T-helper 2 cell (primary cell): ENCODE measurements at places on chromosomes 5 and 9.

- DNase-seq = no peak
Measured at GRCh38 chr5:12335938-12336337, 431.7 kb upstream of the CTNND2 start.

DNA sequence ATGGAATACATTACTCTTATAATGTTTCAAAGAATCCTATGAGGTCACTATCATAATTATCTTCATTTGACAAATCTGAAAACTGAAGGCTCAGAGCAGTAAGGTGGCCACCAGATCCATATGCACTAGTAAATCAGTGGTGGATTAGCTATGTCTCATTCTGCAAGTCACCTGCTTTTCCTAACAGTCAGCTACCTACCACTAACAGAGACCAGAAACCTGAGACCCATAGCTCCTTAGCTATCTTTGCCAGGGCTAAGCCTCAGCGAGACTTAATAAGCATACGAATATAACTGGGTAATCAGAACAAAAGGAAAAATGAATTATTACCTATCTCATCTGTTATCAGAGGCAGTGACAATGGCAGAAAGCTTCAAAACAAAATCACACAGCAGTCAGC is 118.7 kb downstream of the AUH start:
- DNase-seq = no peak

DNA sequence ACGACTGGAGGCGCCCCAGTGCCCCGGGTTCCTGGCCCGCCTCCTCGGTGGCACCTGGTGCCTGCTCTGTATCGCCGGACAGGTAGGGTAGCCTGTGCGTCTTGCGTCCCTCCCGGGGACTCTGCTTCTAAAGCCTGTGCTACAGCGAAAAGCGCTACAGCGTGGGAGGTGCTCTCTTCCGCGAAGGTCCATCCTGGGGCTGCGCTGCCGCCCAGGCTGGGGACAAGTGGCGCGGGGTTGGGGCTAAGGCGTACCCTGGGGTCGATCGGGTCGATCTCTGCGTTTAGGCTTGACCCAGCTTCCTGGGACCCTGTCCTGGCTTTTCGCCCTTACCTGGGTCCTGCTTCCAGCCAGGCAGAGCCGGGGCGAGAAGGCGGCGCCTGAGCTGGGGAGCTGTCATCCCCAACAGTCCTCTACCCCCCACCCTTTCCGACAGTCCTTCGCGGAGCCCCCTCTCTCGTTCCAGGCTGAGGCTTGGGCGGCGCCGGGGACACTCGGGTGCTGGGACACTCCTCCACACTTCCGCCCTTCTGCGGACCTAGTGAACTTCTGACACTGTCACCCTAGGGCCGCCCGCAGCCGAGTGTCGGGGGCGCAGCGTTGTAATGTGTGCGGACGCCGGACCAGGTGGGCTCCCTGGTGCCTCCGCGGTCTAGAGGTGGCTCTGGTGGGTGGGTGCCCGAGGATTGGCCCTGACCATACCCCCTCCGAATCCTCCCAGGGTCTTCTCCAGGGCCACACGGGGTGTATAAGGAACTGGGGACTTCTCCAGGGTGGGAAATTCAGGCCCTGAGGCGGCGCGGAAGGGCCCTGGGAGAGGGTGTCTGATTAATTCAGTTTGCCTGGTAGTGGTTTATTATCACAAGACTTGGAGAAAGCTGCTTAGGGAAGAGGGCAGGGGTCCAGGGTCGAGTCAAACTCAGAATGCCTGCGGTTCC is 328.2 kb downstream of the SH3GL2 start:
- no peak for DNase-seq

DNA sequence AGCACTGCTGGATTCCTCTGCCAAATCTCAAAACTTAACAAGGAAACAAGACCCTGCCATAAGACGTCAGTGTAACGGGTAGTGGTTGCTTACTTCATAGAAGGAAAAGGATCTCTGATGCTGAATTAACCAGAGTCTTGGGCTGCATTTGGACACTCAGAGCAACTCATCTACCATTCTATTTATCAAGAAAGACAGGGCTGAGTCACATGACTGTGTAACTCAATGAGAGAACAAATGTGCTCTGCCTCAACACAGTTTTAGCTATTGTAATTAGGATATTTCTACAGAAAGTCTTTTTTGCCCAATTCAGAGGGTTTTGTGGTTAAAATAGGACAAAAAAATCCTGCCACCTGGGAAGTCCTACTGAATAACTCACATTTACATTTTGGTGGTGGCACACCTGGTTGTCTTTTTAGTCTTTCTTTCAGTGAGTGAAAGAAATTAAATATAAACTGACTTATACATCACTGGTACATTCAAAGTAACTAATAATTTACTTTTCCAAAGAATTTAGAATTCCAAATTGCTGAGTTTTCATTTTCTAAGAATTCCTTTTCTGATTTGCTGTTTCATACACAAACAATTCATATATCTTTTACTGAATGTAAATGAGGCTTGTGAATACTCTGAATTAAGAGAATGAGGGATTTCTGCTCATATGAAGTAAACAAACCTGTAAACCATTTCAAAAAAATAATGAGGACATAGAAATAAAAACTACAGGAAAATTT is 104.4 kb downstream of the MPDZ start:
- no peak for DNase-seq

GRCh38 chr5:167939686-167940085 is 351.8 kb upstream of the WWC1 start:
- no peak for DNase-seq
